ENCODE measurements at places on chromosomes 2 and 18.

DNA sequence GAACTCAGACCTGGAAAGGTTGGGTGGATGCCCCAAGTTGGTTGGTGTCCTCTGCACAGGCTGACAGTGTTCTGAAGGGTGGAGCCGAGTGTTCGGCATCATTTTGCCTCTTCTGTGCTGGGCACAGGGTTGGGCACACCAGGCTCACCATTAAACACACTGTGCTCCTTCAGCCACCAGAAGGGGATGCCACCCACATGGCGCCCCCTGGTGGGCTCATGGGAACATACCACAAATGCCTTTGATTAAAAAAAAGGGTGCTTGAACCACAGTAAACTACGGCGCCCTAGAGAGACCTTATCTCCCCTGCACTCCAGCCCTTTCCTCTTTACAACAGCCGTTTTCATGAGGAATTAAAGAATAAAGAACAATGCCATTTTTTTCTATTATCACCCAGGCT is 89.4 kb downstream of the CELF4 start:
- DNase-seq = peak; percentile 2

DNA sequence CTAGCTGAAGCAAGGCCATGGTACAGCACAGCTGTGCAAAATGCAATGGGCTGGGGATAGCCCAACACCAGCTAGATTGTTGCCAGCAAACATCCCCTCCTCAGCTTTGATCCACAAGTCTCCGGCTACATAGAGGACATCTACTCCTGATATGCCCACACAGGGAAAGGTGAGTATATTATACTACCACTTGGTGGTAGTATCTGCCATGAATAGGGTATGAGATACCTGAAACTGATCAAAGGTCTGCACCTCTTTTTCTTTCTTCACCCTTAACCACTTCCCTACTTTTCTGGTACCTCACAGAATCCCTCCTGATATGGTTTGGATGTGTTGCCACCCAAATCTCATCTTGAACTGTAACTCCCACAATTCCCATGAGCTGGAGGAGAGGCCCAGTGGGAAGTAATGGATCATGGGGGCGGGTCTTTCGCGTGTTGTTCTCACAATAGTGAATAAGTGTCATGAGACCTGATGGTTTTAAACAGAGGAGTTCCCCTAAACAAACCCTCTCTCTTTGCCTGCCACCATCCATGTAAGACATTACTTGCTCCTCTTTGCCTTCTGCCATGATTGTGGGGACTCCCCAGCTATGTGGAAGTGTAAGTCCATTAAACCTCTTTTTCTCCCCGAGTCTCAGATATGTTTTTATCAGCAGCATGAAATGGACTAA is 279.6 kb downstream of the TXNL1 start:
- DNase-seq = no peak

DNA sequence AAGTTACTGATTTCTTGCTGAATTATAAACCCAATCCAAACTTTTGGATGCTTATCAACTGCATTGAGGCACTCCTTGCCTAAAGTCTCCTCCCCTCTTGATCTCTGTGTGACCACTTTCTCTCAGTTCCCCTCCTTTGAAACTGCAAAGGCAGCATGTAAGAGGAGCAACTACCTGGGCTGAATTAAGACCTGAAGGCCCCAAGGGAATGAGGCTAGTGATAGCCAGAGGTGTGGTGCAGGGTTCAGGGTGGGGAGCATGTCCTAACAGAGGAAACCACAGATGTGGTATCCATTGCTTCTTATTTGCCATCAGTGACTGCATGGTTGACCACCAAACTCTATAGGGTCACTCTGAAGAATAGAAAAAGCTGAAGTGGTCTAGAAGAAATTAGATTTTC is 557.9 kb downstream of the TNS1 start:
- no peak for DNase-seq

DNA sequence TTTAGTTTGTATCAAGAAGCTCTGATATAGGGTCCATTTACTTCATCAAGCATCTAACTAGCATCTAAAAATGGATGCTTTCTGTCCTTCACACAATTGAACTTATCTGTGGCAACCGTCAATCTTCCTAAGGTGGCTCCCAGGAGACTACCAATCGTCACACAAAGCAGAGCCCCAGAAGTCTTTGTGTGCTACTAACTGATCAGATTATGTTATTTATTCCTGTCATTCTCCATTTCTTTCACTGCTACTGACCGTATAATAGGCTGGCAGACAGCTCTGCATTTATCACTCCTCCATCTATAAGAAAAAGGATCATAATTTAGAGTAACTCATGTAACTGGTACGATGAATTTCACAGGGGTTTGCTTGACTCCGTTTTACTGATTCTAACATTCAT is 585.0 kb upstream of the NXPH2 start:
- no peak for DNase-seq
